GM04504 (cell line): ENCODE measurements at places on chromosomes 2 and 18.

GRCh38 chr2:113178891-113179290 lies 5.1 kb downstream of the PSD4 start:
- no peak for DNase-seq

GRCh38 chr18:44938720-44939665 lies 258.3 kb downstream of the SETBP1 start:
- no peak for DNase-seq

DNA sequence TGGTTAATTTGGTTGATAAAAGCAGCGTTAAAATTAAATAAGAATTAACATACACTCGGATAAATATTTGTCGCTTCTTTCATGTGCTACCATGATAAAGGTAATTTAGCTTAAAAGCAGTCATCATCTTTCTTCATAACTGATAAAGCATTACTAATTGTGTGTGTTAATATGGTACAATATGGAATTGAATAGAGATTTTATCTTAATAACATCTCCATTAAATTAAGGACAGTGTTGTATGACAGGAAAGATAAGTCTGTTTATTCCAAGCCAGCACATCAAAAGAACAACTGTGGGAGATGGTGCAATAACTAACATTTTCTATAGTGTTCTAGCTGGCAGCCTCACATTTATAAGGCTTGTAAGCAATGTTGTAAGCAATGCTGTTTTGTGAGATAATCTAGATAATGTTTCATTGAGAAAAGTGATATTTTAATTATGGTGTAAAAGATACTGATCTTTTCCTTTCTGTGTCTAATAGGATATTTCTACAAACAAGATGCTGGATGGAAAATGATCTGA lies 64.4 kb upstream of the AFF3 start:
- DNase-seq = no peak

GRCh38 chr2:173716458-173717052 lies 248.6 kb downstream of the SP3 start:
- DNase-seq = no peak

DNA sequence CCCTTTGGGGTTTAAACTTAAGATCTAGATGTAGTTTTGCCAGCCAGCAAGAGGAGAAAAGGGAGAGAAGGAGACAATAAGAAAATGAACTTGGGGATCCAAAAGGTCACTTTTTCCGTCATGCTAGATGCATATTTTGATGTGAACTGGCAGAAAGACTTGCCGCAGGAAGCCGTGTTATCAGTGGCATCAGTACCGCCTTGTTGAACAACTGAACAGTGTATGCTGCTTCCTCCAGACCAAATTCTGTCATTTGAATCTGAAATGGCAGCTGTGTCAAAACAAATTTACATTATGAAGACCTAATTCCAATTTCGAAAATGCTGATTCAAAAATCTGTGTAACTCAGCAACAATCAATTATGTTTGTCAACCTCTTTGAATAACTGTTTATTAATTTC lies 42.1 kb downstream of the TMEM200C start:
- DNase-seq = no peak

GRCh38 chr18:57431467-57432080 lies 3.6 kb upstream of the ONECUT2 start:
- no peak for DNase-seq

DNA sequence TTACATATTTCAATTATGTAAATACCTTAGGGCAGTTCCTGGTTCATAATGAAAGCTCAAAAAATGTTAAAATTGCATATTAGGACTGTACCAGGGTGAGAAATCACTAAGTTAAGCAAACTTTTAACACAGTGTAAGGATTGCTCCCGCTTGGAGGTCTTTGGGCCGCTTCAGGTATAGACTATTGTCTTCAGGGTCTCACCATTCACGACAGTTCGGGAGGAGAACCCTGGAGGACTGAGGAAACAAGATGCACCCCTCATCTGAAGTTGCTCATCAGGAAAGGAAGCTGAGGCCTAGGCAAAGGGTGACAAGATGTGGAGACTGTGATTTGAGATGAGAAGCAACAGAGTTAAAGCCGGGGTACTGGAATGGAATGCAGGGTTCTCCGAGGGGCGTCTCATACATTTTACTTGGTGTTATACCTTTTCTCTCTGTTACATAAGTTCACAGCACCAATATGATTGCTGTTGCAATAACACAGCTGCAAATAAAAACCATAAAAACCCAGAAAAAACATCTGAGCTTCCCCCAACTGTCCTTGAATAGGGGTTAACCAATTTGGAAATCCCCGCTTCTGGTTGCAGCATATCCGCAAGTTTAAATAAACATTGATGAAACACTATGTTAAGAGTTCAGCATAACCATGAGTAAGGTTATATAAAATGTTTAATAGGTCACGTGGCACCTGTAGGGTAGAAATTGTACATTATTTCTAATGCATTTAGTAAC lies 40.1 kb downstream of the FBXO48 start:
- DNase-seq = no peak

DNA sequence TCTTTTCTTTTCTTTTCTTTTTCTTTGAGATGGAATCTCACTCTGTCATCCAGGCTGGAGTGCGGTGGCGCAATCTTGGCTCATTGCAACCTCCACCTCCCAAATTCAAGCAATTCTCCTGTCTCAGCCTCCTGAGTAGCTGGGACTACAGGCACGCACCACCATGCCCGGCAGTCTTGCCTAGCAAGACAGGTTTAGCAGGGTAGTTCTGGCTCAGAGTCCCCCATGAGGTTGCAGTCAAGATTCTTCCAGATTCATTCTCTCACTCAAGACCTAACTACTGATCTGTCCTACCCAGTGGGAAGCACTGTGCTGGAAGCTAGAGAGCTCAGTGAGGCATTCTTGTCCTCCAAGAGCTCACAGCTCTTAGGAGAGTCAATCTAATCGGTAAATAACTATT lies 17.6 kb upstream of the ZAP70 start:
- DNase-seq = no peak

DNA sequence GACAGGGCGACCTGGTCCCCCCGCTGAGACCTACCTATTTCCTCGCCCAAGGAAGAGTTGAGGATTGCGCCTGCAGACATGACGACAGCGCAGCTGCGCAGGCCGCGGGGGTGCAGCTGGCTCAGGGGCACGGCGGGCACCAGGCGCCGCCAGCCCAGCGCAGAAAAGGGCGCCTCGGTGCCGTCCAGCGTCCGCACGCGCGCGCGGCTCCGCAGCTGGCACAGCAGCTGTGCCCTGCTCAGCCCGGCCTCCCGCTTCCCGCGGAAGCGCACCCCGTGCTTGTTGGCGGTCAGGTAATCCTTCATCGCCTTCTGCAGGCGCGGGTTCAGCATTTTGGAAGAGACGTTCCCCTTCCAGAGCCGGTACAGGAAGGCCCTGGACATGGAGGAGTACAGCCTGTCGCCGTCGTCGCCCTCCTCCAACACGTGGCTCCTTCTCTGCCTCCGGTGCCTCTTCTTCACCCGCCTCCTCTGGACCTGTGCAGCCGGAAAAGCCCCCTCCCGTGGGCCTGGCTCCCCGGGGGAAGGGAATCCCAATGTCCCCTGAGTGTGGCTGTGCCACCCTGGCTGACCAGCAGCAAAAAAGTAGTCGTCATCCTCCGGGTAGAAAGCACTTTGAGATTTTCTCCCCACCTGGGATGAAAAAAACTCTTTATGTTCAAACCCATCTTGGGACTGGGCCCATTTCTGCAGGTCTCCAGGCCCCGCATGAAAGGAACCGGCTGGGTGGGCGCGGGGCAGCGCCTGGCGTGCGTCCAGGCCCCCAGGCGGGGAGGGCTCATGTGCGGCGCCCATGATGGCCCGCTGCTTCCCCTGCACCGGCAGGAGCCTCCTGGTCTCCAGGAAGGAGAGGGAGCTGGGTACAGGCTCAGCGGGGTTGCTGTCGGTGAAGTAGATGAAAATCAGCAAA lies 42.7 kb downstream of the ST6GAL2 start:
- no peak for DNase-seq

DNA sequence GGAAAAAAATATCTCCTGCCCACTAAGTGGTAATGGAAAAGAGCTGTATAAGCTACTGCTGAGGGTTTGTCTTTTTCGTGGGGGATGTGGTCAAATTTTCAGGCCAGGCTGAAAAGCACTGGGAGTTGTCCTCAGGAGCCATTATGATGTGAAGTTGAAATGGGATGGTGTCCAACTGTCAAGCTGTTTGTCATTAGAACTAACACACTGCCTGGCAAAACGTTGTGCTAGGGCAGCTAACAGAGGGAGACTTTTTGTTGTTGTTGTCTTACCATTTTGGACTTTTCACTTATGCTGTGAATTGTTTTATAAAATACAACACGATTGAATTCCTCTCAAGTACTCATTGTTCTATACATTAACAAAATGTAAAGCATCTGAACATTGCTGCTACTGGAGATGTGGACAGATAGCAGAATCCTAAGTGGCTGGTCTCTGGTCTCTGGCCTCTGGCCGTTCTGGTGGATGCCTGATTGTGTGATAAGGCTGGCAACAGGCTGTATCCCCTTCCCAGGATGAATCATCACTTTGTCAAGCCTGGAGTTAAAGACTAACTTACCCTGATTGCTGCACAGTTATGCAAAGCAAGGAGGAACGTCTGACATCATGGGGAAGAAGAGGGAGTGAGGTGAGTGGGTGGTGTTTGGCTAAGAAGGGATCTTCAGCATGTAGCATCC lies 2.3 kb downstream of the MYO1B start:
- peak; percentile 84 for DNase-seq

DNA sequence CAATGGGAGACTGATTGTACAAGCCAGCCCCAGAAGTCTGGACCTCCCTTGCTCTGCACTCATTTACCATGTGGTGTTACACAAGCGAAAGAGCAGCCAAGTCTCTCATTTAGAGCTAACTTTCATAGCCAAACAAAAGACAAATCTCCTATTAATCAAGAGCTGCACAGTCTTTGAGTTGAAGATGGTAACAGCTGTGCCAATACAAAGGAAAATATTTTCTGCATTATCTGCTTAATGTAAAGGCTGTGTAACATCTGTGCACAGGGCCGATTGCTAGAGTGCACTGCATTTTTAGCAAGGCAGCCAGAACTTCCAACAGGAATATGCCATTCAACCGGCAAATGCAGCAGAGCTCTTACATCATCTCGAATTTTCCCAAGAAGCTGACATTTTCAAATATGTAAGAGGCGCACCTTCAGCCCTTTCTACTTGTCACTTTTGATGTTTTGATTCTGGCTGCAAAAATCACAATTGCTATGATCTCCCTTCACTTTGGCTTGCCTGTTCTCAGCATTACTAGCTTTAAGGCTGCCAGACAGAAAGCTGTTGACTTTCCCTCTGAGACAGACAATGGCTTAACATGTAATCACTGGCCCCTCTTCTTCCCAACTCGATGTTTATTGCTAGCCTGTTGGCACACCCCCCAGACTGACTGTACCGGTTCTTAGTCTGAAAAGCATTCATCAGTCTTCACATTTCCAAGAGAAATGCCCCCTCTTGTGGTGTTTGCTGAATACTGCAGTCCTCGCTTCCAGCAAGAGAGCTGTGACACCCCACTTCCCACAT lies 96.9 kb upstream of the TANK start:
- DNase-seq = peak; percentile 66

DNA sequence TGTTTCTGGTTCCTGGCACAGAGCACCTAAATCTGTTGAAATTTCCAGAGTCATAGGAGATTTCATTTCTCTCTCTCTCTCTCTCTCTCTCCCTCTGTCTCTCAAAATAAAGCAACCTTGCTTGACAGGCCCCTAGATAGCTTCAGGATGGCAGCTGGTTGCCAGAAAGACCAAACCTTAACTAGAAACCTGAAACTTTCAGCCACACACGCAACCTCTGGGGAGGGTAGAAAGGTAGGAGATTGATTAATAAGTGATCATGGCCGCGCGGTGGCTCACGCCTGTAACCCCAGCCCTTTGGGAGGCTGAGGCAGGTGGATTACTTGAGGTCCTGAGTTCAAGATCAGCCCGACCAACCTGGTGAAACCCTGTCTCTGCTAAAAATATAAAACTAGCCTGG lies 1885.4 kb upstream of the CELF4 start:
- DNase-seq = no peak

DNA sequence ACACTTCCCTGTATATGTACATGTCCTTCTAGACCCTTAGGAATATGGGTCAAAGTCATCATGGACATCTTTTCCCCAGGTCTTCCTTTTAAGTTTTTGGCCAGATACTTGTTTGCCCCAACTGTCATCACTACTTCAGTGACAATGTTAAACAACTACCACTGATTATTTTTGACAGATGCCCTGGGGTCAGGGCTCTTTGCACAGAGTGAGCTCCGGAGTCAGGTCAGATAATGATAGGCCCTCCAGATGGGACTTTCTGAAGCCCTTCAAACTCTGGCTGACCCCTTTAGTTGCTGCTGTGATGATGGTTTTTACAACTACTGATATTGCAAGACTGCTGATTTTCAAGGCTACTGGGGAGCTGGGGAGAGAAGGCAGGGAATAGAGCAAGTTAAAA lies 449.4 kb upstream of the HS6ST1 start:
- no peak for DNase-seq

- DNase-seq = no peak
Measured at GRCh38 chr2:8841932-8842331, 4.5 kb upstream of the KIDINS220 start.

GRCh38 chr2:199811346-199811745 lies 39.6 kb downstream of the FTCDNL1 start:
- no peak for DNase-seq

GRCh38 chr2:101305035-101305434 lies 3.5 kb downstream of the RNF149 start:
- DNase-seq = no peak

GRCh38 chr2:64101141-64101591 lies 43.1 kb downstream of the PELI1 start:
- DNase-seq = peak; percentile 20

DNA sequence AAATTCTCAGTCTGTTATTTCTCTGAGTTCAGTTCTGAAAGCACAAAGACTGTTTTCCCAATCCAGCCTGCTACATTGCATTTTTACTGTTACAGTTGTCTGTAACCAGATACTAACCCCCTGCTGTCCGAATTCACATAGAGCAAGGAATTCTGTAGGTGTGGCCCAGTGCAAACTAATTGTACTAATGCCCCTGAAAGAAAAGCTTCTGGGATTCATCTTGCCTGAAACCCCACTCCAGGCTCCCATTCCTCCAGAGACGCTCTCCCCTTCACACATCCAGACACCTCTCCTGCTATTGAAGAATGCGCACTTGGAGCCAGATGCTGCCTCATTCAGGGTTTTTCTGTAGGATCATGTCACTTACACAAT lies 127.0 kb downstream of the TTC32 start:
- DNase-seq = no peak

GRCh38 chr18:67515942-67516538 lies 480 bp downstream of the DSEL start:
- peak; percentile 67 for DNase-seq

GRCh38 chr2:120793682-120794403 lies 58.2 kb downstream of the GLI2 start:
- no peak for DNase-seq

DNA sequence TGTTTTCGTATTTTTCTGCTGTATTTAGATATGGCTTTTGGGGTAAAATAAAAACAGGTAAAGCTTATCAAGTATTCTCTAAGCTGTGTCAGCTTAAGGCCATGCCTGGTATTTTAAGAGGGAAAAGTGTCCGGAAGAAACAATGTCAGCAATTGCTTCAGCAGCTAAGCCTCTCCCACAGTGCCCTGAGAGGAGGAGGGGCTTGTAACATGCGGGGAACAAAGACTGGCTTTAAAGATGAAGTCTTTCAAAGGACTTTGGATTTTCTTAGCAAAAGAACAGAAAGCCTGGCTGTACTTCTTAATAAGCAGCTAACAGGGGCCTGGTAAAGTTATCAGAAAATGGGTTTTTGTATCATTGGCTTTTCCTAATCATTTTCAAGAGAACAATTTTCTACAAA lies 102.8 kb downstream of the PXDN start:
- no peak for DNase-seq
